Stimulated activated CD4-positive, alpha-beta T cell treated with anti-CD3 and anti-CD28 coated beads, TNF-alpha, amount 100 ng/mL, for 4 hours (primary cell): ENCODE measurements at places on chromosomes 7 and 10.

GRCh38 chr10:109740436-109740835, 182.9 kb downstream of the XPNPEP1 start:
- DNase-seq: no peak

DNA sequence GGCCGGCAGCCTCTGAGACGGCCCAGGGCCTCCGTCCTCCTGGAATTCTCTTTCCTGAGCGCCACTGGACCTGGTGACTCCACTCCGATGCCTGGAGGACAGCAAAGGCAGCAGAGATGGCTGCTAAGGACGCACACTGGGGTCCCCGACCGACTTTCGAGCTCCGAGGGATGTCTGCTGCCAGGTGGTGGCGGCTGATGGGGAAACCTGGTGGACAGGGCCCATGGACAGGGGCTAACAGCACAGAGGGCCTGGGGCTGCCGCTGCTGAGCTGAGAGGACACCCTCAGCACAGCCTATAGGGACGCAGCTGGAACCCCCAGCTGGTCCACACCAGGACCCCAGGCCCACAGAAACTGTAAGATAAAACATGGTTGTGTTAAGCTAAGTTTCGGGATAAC, 366.3 kb downstream of the DNAJB6 start:
- no peak for DNase-seq

- no peak for DNase-seq
These were observed 50.5 kb downstream of the TPST1 start for GRCh38 chr7:66255534-66256100.

- DNase-seq: no peak
These were observed 13.2 kb downstream of the FGF8 start for GRCh38 chr10:101762736-101763135.

DNA sequence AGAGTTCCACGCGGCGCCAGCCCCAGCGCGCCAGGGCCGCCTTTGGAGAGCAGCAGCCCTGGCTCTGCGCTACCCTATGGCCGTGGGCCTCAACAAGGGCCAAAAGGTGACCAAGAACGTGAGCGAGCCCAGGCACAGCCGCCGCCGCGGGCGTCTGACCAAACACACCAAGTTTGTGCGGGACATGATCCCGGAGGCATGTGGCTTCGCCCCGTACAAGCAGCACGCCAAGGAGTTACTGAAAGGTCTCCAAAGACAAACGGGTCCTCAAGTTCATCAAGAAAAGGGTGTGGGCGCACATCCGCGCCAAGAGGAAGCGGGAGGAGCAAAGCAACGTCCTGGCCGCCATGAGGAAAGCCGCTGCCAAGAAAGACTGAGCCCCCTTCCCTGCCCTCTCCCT, 144.1 kb downstream of the SRPK2 start:
- DNase-seq: no peak

DNA sequence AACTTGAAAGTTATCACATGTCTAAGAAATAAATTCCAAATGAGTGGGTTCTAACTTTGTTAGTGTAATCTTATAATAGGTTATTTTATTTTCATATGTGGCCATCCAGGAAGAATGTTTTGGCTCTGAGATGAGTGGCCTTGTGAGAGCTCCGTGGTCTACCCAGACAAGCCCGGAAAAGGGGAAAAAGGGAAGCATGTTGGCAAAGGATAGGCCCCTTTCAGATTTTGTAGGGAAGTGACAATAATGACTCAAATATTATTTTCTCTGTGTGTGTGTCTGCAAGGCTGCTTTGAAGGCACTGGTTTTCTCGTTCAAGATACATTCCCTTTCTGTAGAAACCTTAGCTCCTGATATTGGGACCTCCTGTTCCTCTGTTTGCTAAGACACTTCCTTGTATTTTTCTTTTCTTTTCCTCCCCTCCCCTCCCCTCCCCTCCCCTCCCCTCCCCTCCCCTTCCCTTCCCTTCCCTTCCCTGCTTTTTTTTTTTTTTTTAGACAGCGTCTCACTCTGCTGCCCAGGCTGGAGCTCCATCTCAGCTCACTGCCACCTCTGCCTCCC, 240.8 kb downstream of the LRMDA start:
- no peak for DNase-seq

DNA sequence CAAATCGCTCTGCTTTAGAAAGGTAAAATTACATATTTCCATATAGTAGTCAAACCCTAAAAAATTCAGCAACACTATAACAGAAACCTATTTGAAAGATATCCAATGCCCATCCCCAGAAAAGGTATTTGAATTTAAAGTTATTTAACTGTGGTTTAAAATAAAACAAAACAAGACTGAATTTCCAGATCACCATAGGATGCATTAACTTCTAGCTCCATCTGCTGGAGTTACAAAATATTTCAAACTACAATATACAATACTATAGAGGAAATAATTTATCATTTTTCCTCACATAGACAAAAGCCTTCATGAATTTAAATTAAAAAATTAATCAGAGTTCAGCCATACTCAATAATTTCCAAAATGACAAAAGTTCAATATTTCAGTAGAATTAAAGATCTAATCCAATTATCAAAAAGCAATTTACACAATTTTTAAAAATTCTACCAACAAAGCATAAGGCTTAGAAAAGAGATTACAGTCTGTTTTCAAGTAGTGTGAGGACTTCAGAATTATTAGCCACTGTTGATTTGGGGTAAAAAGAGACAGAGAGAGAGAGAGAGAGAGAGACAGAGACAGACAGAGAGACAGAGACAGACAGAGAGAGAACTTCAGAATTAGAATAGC, 75.9 kb downstream of the LMBR1 start:
- DNase-seq: no peak

- DNase-seq: no peak
These were observed 100.2 kb downstream of the MICU1 start for GRCh38 chr10:72525689-72526088.

DNA sequence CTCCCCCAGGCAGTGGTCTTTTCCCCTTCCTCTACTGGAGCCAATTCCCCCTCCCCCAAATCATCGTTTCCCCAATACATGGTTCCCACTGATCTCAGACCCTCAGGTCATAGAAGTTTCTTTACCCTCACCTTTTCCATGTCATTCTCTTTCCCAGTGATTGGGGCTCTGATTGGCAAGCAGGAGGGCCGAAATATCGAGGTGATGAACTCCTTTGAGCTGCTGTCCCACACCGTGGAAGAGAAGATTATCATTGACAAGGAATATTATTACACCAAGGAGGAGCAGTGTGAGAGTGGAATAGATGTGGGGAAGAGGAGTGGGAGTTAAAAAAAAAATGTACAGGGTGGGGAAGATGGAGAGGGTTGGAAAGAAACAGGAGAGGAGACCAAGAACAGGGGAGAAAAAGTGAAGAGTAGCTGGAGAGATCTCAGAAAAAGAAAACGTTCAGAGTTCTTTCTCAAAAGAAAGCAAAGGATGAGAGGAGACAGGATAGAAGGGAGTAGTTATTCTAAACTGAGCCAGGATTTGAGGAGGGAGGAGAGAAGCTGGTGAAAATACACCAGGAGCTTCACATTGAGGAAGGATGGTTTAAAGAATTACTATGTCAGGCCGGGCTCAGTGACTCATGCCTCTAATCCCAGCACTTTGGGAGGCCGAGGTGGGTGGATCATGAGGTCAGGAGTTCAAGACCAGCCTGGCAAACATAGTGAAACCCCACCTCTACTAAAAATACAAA, 858 bp downstream of the COPS6 start:
- DNase-seq: no peak

GRCh38 chr7:74461970-74462706, 8.4 kb downstream of the GTF2IRD1 start:
- DNase-seq: no peak
